ENCODE measurements at places on chromosomes 4 and X. TPM values are rescaled to one million over a fixed set of nuclear protein-coding genes. Genes with fewer than 3 reads are reported as not detected.

Gene SPON2
- total RNA-seq: 29.2 TPM

Gene TMEM150C
- total RNA-seq: 4.2 TPM

Gene AKAP14
- not detected for total RNA-seq

Gene ZFP92
- 1.0 TPM for total RNA-seq

Gene IL15
- total RNA-seq: 6.3 TPM

Gene TMEM156
- total RNA-seq: under 0.01 TPM

Gene GPRIN3
- 3.7 TPM for total RNA-seq

Gene GIMD1
- total RNA-seq: not detected

Gene CPZ
- total RNA-seq: 11.5 TPM

Data from skeletal muscle tissue (tissue), 5 donors.